Germinal center (tissue), 1 donor: ENCODE measurements at places on chromosomes 5 and 9.

GRCh38 chr5:158629591-158630312 lies 470.0 kb downstream of the EBF1 start:
- DNase-seq: no peak

GRCh38 chr5:112880219-112880964 lies 19.3 kb downstream of the SRP19 start:
- DNase-seq: no peak

DNA sequence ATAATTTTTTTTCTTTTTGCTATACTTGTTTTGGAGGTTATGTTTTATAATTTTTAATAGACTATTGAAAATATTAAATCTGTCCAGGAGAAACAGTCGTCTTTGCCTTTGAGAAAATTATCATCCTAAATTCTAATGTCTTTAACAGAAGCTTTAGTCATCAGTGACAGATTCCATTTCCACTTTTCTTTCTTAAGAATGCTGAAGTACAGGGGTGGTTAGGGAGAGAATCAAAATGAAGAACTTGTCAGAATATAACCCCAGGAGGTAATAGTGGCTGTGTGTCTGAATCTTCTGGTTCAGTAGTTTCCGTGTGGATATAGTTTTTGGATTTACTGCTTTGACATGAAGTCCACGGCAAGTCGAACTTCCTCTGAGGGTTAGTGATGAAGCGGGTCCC lies 111.8 kb downstream of the DAPK1 start:
- no peak for DNase-seq

GRCh38 chr9:97640325-97640724 lies 6.7 kb downstream of the NCBP1 start:
- DNase-seq: no peak

DNA sequence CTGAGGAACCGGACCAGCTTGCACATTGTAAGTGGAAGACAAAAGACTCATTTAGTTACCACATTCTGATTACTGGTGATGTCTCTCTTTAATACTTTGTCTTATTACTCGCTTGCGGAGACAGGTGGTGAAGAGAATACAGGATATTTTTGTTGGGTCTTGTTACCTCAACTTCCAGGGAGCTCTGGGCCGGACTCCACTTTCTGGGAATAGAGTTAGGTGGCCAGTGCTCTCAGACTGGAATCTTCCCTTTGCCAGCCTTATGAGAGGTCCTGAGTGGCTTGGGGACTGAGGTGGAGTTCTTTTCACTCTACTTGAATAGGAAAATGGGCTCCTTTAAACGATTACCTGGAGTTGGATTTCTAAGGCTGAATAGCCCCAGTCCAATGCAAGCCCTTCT lies 33.3 kb upstream of the SPRY4 start:
- DNase-seq: no peak

- peak; percentile 87 for DNase-seq
Measured at GRCh38 chr9:133992780-133993634, 883 bp upstream of the VAV2 start.

DNA sequence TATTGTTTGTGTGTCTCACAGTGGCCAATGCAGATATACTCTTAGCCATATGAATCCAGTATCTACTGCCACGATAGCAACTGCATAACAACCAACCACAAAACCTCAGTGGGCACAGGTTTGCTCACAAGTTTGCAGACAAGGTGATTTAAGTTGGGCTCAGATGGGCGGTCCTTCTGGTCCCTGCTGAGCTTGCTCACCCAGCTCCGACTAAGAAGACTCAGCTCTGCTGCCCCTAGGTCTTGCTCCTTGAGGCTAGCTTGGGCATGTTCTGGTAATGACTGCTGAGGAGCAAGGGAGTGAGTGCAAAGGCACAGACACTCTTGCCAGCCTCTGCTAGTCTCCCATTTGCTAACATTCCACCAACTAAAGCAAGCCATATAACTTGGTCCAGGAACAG lies 52.6 kb downstream of the MTX3 start:
- no peak for DNase-seq

DNA sequence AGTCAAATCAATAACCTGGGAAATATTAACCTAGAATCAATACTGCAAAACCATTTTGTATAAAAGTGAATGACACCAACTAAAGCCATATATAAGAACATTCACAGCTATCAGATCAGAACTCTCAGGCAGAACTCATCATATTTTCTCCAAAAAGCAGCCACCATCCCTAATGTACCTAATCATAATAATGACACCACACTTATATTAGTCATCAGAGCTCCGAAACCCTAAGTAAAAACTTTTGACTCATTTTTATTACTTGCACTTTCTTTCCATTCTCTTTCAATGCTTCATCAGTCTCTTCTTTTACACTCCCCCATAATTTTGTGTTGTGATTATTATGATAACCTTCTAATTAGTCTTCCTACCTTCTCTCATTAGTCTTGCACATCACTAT lies 45.3 kb downstream of the INSL6 start:
- no peak for DNase-seq

DNA sequence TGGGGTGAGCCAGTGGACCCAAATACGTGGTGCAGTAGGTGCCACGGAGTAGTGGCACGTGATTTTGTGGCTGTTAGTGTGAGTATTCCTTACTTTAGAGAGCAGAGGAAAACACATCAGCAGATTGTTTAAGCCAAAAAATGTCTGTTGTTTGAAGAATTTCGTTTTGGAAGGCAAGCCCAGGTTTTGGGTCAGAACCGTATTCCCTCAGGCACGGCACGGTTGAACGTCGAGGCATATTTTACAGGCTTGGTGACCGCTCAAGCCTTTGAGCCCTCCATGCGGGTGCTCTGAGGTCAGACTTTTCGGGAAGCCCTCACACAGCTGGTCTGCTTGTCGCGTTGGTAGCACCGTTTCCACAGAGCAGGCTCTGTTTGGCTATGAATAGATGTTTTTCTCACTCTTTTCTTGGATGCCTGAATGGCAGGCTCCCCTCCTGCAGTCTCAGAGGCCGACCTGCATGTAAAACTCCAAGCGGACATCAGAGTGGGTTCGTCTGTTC lies 27.2 kb downstream of the NEK6 start:
- DNase-seq: no peak

GRCh38 chr9:105359892-105360291 lies 87.9 kb upstream of the FSD1L start:
- no peak for DNase-seq

DNA sequence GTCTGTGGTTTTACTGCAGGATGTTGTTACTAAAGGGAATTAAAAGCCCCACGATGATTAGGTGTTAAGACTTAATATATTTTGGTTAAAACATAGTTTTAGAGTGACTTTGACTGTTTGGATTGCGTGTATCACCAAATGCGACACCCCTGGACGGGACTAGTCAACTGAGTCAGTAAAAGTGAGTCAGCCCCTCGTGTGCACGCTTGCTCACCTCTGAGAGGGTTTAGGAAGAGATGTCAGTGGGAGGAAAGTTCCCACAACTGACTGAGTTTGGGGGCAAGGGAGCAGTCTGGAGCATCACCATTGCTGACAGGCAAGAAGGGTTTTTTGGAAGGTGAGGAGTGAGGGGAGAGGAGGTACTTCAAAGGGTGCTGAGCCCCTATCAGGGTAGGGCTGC lies 14.4 kb upstream of the DMRT3 start:
- DNase-seq: no peak

GRCh38 chr5:143063175-143063970 lies 293.2 kb downstream of the ARHGAP26 start:
- DNase-seq: no peak

GRCh38 chr5:165914456-165914855 lies 2377.0 kb upstream of the WWC1 start:
- no peak for DNase-seq

GRCh38 chr5:141637123-141637766 lies 448 bp downstream of the RELL2 start:
- DNase-seq: peak; percentile 71

DNA sequence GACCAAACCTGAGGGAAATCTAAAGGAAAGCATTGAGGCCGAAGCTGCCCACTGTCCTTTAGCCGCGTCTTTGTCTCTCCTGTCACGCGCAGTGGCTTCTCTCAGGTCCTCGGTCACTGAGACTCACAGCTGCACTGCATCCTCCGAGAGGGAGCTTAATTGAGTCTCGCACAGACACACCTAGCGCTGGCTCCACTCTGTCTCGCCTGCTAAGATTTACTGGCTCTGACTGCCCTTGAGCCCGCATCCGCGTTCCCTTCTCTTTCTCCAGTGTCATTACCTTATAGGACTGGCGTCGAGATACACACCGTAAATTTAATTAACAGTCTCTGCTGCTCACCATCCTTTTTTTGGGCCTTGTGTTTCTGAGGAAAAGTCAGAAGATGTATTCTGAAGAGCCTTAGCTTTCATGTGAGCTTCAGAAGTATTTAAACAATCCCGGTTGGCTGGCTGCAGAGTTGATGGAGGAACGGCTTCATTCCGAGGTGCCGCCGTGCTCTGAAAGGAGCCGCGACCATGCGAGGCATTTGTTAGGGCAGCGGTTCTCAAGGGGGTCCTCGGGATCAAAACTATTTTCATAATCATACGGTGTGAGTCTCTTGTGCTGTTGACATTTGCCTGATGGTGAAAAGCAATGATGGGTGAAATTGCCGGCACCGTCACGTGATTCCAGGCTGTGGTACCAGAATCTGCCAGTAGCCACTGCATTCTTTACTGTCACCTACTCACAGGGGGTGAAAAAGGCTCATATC lies 58.3 kb downstream of the GPR107 start:
- DNase-seq: no peak

DNA sequence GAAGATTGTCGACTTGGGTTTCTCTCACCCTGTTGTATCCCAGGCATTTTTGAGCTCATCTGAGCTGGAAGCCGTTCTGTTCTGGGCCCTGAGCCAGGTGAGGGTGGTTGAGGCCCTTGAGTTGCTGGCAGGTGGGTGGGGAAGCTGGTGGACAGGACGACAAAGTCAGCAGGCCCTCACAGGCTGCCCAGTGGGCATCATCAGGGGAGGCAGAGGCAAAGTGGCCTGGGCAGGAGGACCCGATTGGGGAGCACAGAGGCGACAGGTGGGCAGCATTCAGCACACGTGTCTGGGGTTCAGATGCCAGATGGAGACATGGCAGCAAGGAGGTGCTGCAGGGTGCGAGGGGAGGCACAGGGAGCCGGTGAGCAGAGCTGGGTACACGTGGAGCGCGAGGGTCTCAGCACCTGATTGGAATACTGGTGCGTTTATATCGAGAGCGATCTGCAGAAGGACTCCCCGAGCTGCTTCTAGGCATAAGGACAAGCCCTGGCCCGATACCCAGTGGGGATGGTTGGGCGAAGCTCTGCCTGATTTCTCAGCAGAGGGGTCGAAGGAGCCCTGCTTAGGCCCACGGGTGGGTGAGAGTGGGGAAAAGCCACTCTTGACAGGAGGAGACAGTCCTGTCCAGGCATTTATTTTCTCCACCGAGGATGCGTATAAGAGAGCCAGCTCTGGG lies 49.0 kb upstream of the SUSD3 start:
- no peak for DNase-seq

- no peak for DNase-seq
Measured at GRCh38 chr9:89036383-89036782, 45.1 kb downstream of the S1PR3 start.

DNA sequence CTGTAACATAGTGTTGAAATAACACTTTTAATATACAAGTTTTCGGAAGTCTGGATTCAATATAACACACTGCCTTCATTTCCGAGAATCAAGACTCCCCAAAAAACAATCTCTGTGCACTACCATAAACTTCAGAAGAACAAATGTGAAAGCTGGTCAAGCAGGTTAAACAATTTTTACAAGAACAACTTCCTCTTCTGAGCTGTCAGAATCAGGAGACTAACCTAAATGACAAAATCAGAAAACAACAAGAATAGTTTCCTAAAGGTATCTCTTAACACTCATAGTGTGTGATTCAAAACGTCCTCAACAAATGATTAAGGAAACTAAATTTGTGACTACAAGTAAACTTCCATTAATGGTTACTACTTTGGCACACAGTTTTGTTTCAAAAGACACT lies 11.6 kb downstream of the C9orf72 start:
- no peak for DNase-seq

DNA sequence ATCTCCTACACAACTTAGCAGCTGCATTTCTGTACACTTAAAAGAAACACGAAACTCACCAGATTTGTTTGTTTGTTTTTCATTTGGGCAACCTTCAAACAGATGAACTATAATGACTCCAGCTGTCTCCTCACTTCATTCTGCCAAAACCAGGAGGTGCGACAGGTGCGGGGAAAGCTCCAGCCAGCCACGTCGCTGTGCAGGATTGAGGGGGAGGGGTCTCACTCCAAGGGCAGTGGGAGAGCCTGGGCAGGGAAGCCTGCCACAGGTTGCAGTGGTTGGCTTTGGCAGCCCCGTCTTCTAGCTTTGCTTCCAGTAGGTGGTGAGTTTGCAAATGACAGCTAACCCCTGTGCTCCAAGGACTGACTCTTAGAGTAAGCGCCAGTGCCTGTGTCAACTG lies 215.8 kb downstream of the CEMIP2 start:
- DNase-seq: no peak

DNA sequence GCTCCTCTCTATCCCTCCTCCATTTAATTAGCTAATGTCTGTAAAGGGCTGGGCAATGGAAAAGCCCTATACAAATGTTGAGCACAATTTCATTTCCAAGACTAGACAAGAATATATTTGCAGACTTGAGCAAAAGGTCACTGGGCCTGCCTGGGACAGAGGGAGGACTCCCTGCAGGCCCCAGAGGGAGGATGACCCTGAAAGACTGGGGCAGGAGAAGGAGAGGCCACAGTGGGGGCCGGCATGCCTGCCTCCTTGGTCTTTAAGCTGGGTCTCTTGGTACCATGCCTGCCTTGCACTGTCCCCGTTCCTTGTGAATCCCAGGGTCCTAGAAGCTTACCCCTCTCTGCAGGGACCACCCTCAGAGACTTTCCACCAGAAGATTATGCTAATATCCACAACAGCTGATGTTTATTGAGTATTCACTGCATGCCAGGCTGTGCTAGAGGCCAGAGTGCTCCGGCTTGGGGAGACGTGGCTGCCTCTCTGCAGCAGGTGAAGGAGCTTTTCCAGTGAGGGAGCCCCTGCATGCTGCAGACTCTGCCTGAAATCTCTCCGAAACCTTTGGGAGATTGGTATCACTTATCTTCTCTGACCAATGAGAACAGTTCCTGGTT lies 72.7 kb upstream of the HSPA9 start:
- no peak for DNase-seq

- DNase-seq: no peak
Measured at GRCh38 chr5:155884041-155884440, 442.9 kb upstream of the SGCD start.

DNA sequence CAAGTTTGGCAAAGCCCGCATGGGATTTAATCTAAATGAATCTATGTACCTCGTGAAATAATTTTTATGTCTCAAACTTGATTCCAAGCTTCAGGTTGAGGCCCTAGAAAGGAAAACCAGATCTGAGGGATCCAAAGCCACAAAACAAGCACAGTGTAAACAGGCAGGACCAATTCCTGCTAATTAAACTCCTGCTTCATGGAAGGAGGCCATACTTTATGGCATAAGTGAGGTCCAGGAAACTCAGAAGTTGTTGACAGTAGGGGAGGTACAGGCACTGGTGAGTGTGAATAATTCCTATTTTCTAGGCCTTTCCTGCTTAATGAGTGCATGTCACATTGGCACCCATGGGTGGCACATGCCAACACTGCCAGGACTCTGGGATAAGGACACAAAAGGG lies 648.6 kb upstream of the SGCD start:
- no peak for DNase-seq
